ENCODE measurements at places on chromosomes 1 and 21. TPM values are rescaled to one million over a fixed set of nuclear protein-coding genes. Genes with fewer than 3 reads are reported as not detected.

The FOXO6 gene
- 1.0 TPM for total RNA-seq

The PANK4 gene
- total RNA-seq = 13.7 TPM

The SH2D1B gene
- total RNA-seq = not detected

DNA sequence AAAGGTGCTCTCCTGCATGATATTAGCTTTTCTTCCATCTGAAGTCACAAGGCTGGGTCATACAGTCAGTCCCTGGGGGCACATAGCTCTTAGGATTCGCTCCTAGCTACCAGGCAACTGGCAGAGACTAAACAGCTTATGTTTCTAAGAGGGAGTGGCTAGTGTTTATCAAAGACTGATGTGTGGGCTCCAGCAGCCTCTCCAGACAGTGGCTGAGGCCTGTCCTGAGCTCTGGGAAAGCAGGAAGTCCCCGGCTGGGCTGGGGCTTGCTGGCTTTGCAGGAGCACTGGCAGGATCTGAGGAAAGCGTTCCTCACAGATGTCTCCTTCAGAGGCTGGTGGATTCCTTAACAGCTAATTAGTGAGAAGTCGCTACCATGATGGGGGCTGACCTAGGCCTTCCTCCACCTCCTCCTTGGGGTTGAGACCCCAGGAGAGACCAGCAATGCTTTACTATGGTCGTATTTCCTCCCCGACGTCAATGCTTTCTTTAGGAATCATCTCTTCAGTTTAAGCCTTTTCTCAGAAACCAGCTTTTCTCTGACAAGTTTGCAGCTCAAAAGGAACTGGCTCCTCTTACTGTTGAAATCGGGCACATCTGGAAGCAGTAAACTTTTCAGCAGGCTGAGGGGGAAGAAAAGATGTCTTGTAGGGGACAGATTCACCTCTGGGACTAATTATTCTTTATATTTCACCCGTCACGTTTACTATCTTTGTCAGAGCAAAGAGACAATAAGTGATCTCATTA is 33.5 kb upstream of the HHAT start:
- H3K36me3 ChIP-seq = no peaks in the 10 kb centered on the region
- peak; percentile 29 for DNase-seq
- no peak overlapping the region for H3K27ac ChIP-seq
- no peak overlapping the region for H3K4me3 ChIP-seq
- H3K4me1 ChIP-seq = peaks cover 19% of the 10 kb centered on the region

The APCS gene
- 0.99 TPM for total RNA-seq

DNA sequence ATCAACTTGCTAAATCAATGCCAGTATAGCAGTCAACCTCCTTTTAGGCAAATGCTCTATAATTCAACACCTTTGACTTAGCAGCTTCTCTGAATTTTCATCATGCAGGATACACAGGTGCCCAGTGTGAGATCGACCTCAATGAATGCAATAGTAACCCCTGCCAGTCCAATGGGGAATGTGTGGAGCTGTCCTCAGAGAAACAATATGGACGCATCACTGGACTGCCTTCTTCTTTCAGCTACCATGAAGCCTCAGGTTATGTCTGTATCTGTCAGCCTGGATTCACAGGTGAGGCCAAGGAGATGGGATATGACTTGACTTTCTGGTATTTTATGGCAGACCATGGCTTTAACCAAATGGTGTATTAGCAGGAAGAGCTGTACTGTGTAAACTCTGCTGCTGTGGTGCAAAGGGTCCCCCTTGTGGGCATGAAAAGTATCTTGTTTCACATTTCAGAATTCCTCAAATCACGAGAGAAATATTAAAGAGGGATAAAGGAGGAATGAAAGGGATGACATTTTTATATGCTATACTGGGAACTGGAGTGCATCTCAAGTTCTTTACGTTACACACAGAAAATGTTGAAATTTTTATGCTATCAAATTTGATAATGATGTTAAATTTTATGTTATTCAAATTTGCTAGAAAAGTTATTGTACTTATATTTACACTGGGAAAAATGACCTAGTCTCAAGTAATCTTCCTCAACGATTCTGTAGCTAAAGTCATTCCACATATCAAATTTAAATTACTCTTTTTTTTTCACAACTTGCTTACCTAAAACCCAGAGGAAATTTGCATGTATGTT is 88.9 kb downstream of the CRB1 start:
- peak; percentile 35 for DNase-seq
- H3K27ac ChIP-seq = no peak overlapping the region
- H3K4me3 ChIP-seq = no peak overlapping the region
- H3K4me1 ChIP-seq = peaks cover 7% of the 10 kb centered on the region
- no peaks in the 10 kb centered on the region for H3K36me3 ChIP-seq

The BGLAP gene
- 0.52 TPM for total RNA-seq

The BARHL2 gene
- not detected for total RNA-seq

The ANKRD65 gene
- total RNA-seq = 15.5 TPM

GRCh38 chr21:34820051-34820450 is 151.3 kb downstream of the CLIC6 start:
- peaks cover 14% of the 10 kb centered on the region for H3K4me1 ChIP-seq
- H3K36me3 ChIP-seq = no peaks in the 10 kb centered on the region
- DNase-seq = no peak
- H3K27me3 ChIP-seq = no peaks in the 10 kb centered on the region
- no peak overlapping the region for H3K4me3 ChIP-seq

DNA sequence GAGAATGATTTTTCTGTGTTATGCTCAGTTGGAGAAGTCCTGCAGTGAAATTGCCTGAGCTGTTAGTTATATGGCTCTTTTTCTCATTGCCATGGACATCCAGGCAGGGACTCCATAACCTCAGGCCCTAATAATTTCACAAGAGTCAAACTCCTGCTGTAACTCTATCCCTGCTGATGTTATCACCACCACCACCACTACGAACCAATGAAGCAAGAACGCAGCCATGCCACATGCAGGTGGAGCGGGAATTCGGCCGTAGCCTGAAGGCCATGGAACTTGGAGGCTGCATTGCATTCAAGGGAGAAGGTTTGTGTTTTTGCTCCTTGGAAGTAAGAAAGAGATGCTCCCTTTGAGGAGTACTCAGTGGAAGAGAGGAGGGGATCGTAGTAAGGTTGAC is 16.8 kb upstream of the DLGAP3 start:
- H3K27me3 ChIP-seq = no peaks in the 10 kb centered on the region
- H3K36me3 ChIP-seq = no peaks in the 10 kb centered on the region

DNA sequence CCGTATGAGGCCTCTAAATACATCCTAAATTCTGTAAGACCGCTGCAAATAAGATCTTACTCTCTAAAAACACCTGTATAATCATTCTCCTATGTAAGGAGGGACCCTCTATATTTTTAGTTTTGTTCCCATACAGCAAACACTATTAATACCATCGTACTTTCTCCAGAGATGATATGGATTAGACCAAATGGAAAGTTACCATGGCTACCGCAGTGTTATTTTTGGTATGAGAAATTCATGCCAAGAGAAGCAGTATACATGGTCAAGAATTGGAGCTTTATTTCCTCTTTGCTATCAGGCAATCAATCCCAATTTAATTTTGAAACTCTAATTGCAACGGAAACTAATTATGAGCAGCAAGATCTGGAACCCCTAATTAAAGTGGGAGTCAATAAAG is 70.0 kb downstream of the BCAR3 start:
- no peak overlapping the region for H3K4me3 ChIP-seq
- H3K4me1 ChIP-seq = peaks cover 20% of the 10 kb centered on the region
- no peak for DNase-seq
- H3K27me3 ChIP-seq = no peaks in the 10 kb centered on the region
- no peak overlapping the region for H3K27ac ChIP-seq

- no peak overlapping the region for H3K27ac ChIP-seq
- DNase-seq = no peak
- no peaks in the 10 kb centered on the region for H3K27me3 ChIP-seq
- H3K36me3 ChIP-seq = no peaks in the 10 kb centered on the region
- H3K4me3 ChIP-seq = no peak overlapping the region
These were observed 1041.8 kb downstream of the PLA2G4A start for GRCh38 chr1:187870552-187870951.

DNA sequence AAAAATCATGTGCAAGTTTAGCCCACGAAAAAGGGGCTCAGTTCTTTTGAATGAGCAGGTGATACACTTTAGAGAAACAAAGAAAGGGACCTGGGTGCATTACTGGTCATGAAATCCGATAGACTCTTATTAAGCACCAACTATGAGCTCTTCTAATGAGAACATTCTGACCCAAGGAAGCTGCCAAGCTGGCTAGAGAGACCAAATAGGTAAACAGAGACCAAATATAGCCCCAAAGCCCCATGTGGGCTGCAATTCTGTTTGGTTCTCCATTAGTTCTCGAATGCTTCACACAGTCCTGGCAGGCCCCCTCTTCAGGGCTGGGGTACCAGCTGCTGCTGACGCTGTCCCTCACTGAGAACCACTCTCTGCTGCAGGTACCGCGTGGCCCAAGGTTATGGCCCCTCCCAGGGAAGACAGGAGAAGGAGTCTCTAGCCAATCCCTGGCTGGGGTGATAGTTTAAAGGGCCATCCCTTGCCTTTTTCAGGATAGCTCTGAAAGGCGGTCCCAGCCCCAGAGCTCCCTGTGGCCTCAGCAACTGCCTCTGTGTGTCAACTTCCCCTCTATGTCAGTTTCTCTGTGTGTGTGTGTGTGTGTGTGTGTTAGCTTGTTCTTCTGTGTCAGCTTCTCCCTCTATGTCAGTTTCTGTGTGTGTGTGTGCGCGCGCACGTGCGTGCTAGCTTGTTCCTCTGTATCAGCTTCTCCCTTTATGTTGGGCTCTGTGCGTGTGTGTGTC is 7.1 kb upstream of the UBXN10 start:
- H3K27ac ChIP-seq = no peak overlapping the region
- no peaks in the 10 kb centered on the region for H3K27me3 ChIP-seq
- H3K4me1 ChIP-seq = no peaks in the 10 kb centered on the region
- no peaks in the 10 kb centered on the region for H3K36me3 ChIP-seq
- DNase-seq = no peak

DNA sequence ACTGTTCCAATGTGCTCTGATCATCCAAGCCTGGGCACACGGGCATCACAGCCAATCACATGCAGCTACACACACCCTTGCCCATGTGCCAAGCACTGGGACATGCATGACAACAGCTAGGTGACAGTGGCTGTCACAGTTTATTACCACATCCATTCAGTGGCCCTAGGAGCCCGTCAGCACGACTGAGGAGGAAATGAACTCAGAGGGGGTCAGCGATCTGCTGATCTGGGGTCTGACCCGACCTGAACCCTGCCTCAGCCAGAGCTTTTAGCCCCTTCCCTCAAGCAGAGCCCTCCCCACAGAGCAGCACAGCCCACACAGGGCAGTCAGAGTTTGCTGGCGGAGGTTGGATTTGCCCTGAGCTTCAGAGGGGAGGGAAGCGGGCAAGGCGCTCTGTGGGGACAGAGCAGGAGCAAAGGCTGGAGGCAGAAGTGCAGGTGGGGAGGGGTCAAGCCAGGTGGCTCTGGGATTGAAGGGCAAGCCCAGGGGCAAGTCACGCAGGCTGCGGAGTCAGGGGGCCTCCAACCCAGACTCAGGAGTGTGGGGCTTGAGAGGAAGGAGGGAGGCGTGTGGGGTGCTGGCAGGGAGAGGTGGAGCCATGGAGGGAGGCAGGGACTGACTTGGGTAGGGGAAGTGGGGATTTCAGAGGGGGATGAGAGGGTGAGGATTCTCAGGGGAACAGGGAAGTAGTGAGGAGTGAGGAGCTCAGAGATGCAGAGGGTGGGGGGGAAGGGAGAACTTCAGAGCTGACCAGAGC is 10.4 kb downstream of the SH3BGRL3 start:
- no peak overlapping the region for H3K4me3 ChIP-seq
- H3K27ac ChIP-seq = peak overlapping the region; percentile 35
- no peaks in the 10 kb centered on the region for H3K27me3 ChIP-seq
- peaks cover 3% of the 10 kb centered on the region for H3K4me1 ChIP-seq
